ENCODE measurements at places on chromosomes 6 and 20.
A peak's percentile ranks its signal among the peaks of the same experiment; 100 is the strongest.

GRCh38 chr6:89547281-89547680 is 91.3 kb downstream of the LYRM2 start:
- peak; percentile 84 for DNase-seq

DNA sequence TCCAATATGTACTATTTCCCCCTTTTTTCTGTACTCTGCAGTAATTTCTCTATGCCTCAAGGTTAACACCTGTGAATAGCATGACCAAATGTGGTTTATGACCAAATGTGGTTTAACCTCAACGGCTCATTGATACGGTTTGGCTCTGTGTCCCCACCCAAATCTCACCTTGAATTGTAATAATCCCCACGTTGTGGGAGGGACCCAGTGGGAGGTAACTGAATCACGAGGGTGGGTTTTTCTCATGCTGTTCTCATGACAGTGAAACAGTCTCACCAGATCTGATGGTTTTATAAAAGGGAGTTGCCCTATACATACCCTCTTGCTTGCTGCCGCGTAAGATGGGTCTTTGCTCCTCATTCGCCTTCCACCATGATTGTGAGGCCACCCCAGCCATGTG is 18.7 kb downstream of the DEK start:
- DNase-seq, result no peak

- no peak for DNase-seq
Measured at GRCh38 chr6:1380625-1381427, 8.6 kb upstream of the FOXF2 start.

DNA sequence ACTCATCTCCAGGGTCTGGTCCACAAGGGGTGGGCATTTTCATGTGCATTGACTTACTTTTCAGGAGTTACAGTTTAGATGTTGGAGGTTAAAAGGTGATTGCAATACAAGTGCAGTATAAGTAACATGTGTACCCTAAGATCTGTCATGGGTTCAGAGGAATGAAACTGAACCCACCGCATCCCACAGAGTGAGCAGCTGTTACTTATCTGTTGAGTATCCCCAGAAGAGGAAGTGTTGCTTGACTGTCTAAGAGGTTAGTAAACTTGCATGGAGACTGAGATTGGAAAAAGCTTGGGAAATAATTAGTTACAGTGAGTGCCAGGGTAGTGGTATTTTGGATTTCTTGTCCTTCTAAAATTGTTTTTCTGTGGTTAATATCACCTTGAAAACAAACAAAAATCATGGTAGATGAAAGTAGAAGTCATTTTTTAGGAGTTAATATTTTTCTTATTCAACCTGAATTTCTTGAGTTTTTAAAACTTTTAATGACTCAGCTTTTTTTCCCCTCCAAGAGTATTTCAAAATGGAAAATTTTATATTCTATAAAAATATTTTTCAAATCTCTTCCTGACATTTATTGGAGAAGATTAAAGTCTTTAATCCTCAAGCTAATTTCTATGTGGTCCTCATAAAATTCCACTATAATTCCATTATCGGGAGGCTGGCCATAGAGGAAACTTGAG is 306.1 kb downstream of the ZNF217 start:
- DNase-seq, result no peak

- DNase-seq, result no peak
Measured at GRCh38 chr20:51740838-51741237, 27.4 kb downstream of the ATP9A start.

DNA sequence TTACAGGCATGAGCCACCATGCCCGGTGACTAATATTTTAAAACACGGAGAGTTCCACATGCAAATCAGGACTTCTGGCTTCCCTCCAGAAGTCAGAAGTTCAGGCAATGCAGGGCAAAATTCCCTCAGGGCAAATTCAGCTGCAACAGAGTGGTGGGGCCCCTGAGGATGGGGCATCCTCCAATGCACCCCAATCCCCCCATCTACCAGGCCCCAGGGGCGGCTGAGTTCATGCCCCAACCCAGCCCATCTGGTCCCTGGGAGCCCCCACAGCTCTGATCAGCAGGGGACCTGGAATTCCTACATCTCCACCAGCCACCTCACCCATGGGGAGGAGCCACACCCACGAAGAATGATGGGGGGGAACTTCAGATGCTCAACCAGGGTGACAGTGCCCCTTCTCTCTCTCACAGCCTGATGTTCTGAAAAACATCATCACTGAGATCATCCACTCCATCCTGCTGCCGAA is 22.6 kb downstream of the BPIFB1 start:
- no peak for DNase-seq

DNA sequence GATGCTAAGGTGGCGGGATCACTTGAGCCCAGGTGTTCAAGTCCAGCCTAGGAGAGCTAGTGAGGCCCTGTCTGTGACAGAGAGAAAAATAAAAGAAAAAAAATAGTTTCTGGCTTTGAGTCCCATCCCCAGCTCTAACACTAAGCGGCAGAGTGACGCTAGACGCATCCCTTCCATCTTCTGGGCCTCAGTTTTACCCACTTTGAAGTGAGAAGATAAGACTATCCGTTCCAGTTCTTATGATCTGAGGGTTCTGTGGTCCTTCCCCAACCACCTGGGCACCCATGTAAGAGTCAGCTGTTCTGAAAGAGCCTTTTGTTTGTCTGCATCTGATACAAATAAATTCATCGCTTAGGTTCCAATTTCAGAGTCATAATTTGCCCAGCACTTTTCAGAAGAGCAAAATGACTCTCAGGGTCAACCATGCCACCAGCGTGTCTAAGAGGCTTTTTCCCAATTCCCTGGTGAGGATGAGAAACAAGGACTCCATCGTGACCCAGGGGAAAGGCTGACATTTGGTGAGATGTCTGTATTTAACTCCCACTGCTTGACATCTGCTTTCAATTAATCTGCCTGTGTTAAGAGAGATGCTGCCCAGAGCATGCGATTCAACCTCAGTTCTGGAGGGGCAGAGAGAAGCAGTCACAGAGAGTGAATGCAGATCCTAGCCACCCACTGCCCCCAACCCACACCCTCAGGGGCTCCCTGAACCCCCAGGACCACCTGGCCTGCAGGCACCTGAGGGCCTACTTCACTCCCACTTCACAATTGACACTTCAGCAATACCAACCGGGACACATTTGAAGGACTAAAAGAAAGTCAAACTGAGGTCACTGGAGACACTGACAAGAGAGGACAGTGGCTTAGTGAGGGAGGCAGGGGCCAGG is 131.6 kb upstream of the TOP1 start:
- no peak for DNase-seq

DNA sequence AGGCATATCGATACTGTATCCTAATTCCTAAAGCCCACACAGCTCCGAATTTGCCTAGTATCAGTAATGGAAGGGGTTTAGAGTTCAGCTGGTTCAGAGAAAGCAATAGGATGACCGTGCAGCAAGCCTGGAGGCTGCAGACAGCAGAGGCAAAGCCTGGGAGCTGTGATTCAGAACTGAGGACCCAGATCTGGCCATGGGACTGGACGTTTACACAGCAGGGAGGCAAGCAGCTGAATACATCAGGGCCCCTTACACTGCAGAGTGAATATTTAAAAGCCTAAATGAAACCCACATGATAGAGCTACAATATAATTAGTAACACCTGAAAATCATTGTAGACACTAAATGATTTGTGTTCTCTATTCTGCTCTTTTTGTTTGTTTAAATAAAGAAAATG is 38.0 kb downstream of the ELOVL2 start:
- DNase-seq, result no peak

DNA sequence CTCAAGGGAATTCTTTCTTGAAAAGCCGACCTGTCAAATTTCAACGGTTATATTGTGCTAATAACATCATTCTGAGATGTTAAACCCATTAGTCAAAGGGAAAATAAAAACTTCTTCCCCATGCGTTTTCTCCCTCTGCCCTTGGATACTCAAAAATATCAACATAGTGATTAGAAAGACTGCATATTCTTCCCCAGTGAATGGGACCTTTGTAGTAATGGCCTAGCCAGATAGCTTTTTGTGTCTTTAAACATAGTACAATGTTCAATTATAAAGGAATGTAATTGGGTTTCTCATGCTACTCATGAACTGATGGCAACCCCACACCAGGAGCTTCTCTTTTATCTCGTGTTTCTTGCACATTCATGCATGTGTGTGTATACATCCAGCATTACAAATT is 69.4 kb downstream of the PHACTR1 start:
- DNase-seq, result no peak

GRCh38 chr6:106324726-106325335 is 729 bp downstream of the ATG5 start:
- no peak for DNase-seq

DNA sequence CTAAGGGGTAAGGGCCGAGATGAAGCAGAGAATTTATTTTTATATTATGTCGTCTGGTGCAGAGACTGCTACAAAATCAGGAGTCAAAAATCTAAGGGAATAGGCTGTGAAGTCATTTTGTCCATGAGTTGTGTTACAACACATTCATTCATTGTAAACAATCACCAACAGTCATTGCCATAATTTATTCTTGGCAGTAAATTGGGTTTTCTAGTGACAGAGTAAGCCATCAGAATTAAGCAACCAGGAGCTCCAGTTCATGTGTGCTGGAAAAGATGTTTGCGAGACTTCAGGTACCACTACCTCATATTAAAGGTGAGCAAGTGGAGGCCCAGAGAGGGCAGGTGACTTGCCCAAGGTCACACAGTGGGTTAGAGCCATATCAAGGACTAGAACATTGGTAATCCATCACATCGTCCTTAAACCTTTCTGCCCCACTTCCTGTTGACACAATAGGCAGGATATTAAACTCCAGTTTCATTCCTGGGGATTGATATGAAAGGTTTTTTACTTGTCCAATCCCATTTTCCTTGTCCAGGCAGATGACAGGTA is 46.0 kb downstream of the E2F3 start:
- DNase-seq, result no peak

- DNase-seq, result no peak
Measured at GRCh38 chr6:120290964-120291363, 941.4 kb upstream of the MAN1A1 start.

- DNase-seq, result no peak
Measured at GRCh38 chr6:5783584-5784089, 223.1 kb downstream of the NRN1 start.

- DNase-seq, result no peak
Measured at GRCh38 chr6:79813143-79813850, 134.1 kb downstream of the ELOVL4 start.

DNA sequence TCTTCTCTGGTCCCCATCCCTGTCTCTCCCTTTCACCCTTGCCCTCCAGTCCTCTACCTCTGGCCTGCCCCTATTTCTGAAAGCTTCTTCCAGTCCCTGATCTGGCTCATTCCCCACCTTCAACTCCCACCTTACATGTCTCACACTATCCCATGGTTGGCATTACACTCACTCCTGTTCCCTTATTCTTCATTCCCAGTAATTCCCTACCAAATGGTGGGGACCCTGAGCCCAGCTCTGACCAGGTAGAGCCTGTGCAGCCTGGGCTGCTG is 6.4 kb downstream of the TP53INP2 start:
- no peak for DNase-seq

GRCh38 chr6:44044154-44044539 is 83.1 kb downstream of the MRPL14 start:
- DNase-seq, result no peak

GRCh38 chr6:34028691-34029360 is 117.1 kb downstream of the GRM4 start:
- no peak for DNase-seq

DNA sequence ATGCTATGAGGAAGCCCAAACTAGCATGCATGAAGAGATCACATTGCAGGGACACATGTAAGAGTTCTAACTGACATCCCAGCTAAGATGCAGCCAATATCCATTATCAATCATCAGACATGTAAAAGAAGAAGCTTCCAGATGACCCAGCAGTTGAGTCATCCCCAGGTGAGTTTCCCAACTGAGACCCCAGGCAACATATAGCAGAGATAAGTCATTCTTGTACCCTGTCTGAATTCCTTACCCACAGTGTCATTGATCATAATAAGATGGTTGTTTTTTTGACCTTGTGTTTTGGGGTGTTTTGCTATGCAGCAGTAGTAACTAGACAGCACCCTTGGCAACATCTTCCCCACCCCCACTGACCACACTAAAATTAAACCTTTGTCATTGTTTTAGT is 18.9 kb downstream of the SIRPD start:
- no peak for DNase-seq

GRCh38 chr20:17580895-17581294 is 11.0 kb downstream of the DSTN start:
- no peak for DNase-seq

DNA sequence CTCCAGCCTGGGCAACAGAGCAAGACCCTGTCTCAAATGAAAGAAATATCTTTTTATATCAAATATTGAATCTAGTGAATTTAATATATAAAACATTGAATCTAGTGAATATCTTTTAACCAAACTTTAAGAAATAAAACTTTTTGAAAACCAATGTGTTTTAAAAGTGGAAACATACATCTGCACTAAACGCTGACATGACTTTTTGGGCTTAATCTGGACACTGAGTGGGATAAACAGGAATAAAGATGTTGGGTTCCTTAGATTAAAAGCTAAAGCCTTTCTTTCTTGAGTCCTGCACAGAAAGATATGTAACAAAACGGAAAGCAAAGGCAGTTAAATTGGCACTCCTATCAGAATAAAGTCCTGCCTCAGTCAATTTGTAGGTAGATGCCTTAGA is 190.2 kb downstream of the ARHGAP18 start:
- no peak for DNase-seq

- no peak for DNase-seq
Measured at GRCh38 chr20:17896193-17896723, 72.3 kb downstream of the SNX5 start.

- no peak for DNase-seq
Measured at GRCh38 chr6:69790629-69791028, 6.2 kb downstream of the LMBRD1 start.

DNA sequence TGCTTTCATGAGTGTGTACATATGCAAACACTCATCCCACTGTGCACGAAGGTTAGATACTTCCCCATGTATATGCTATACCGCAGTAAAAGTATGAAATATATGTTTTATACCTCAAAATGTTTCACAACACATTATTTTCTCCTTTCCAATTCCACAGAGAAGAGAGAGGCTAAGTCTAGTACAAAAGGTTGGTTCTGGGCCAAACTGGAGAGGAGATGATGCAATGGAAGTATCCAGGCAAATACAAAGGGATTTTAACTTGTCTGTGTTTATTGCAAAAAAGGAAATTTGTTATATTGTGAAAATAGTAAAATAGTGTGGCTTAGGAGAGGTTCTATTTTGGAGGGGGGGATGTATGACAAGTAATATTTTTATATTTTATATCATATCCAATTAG is 112.6 kb downstream of the PLCB1 start:
- no peak for DNase-seq

- DNase-seq, result no peak
Measured at GRCh38 chr6:88238065-88238464, 71.9 kb upstream of the CNR1 start.

DNA sequence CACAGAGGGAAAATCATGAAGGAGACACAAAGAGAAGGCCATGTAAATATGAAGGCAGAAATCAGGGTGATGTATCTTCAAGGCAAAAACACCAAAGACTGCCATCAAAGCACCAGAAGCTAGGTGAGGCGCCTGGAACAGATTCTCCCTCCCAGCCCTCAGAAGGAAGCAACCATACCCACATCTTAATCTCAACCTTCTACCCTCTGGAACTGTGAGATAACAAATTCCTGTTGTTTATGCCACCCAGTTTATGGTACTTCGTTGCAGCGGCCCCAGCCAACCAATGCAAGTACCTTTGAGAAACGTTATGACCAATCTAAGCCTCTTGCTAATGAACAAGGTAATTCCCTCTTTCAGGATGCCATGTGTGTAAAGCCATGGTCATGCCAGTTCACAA is 66.2 kb upstream of the STXBP5 start:
- no peak for DNase-seq

- DNase-seq, result no peak
Measured at GRCh38 chr6:84763003-84763885, 1.2 kb downstream of the TBX18 start.

GRCh38 chr6:14880677-14881076 is 365.2 kb upstream of the JARID2 start:
- no peak for DNase-seq

- no peak for DNase-seq
Measured at GRCh38 chr20:40883097-40883496, 145.5 kb upstream of the TOP1 start.

Data from vagina (tissue), 2 donors.